Nucleus accumbens (tissue), 56 donors: ENCODE measurements at places on chromosomes 13 and 19.

DNA sequence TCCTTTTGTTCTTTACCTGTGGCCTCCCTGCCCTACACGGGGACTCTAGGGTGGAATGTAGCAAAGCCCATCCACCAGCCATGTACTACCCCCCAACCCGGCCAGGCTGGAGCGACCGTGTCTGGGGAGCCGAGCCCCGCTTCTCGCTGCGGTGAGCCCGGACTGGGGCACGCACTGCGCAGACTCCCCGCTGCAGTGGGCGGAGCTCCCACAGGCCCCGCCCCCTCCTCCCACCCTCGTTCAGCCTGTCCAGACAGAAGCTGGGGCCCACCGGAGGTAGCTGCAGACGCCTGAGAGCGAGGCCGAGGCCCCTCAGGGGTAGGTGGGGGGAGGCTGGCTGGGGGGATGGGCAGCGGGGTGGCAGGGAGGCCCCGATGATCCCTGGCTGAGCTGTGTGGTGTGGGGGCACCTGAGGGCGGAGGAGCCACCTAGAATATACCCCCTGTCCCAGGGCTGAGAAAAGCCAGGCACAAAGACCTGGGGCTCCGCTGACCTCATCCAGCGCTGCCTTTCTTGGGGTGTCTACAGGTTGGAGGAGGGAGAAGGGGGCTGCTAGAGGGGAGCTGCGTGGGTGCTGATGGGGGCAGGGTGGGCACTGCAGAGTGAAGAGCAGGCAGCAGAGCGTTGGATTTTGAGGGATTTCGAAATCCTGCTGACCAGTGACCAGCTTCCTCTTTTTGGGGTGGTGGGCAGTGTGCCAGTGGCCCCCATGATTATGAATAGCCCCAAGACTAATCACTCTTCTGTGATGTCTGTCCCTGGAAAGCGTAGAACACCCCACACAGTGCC, 17.3 kb downstream of the PLD3 start:
- DNase-seq = peak; percentile 57

DNA sequence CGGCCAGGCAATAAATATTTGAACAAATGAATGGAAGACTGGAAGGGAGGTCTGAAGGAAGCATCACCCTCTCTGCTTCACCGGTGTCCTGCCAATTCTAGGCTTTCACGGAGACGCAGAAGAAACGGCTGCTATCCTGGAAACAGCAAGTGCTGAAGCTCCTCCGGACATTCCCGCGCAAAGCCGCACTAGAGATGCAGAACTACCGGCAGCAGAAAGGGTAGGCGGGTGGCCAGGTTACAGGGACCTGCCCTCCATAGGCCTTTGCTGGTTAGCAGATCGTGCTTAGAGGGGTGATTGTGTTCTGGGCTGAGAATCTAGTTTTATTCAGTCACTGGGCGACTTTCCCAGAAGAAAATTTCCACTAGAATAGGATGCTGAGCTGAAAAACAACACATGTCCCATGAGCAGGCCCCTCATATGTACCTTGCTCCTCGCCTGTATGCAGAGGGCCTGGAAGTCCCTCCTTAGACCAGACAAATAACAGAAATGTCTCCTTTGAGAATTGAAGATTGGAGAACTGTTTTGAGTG, 11.0 kb downstream of the PAF1 start:
- no peak for DNase-seq

DNA sequence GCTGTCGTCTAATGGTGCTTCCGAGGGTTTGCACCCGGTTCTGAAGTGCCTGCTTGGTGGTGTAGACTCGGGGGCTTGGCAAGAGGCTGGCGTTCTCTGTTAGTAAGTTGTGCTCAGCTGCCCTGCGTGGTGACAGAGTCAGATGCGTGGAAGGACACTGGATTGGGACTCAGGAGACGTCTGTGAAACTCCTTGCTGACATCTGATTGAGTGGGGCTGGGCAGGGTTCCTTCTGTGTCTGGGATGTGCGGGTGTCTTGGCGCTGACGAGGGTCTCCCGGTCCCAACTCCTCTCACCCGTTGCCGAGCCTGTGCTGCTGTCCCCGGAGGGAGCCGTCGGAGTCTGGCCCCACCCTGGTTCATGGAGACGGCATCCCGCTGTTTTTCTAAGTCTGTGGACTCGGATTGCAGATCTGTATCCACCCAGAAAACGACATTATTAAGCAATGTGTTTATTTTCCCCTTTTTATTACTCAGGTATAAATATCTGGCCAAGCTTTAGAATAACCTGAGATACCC, 16.4 kb upstream of the DCUN1D2 start:
- DNase-seq = no peak

DNA sequence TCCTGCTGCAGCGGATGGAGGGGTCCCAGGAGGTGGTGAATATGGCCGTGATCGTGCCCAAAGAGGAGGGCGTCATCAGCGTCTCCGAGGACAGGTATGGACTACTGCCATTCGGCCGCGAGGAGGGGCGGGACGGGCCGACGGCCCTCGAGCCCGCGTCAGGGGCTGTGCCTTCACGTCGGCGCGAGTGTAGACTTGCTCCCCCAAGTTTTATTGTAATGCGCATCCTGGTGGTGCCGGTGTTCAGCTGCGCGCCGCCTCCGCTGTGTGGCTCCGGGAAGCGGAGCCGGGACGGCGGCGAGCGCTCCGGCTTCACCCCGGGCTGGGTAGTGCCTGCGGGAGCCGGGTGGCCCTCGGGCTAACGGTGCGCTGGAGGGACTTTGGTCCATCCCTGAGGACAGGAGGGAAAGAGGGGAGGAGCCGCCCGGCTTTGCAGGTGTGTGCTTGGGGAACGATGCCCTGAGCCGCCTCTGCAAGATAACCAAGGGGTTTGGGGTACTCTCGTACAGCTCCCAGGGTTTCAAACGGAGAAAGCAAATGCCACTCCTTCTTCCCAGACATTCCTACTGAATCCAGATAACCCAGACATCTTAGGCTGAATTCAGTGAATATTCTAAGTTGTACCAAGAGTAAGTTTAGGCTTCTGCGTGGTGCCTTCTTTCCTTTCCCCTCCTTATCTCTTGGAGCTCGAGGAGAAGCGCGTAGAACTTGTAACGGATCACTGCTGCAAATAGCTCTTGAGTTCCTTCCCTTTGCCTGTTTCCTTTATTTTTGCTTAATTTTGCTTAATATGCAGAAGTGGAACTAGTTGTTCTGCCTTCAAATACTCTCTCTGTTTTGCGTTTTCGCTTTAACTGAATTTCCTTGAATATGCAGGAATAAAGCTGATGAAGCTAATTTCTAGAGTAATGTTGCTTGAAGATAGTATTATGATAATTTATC, 740 bp downstream of the WDFY2 start:
- DNase-seq = no peak

DNA sequence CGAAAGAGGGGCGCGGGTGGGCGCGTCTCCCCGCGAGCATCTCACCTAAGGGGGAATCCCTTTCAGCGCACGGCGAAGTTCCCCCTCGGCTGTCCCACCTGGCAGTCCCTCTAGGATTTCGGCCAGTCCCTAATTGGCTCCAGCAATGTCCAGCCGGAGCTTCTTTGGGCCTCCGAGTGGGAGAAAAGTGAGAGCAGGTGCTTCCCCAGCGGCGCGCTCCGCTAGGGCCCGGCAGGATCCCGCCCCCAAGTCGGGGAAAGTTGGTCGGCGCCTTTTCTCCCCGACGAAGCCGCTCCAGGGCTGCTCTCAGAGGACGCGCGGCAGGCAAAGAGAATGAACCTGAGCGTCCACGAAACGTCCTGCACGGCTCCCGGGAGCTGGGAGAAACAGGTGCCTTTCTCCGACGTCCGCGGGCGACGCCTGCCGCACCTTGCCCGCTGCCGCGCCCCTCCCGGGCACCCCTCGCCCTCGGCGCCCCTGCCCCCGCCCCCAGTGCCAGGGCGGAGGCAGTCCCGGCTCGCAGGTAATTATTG, 366 bp upstream of the KL start:
- no peak for DNase-seq

DNA sequence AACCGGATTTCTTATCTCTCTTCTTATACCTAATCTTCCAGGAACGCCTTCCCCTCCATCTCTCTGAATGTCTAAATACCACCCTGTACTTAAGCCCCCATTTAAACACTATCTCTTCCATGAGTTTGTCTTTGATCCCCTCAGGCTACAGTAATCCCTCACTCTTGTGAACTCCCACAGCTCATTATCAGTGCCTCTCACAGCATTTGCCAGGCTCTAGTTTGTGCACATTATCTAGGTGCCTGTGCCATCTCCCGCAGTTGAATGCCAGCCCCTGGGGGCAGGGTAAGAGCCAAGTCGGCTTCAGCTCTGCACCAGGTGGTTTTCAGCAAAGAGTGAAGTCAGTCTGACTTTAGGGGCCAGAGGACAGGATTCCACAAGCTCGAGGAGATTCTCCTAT, 71.4 kb downstream of the FREM2 start:
- DNase-seq = no peak

- DNase-seq = no peak
Measured at GRCh38 chr13:59363313-59363712, 800.4 kb downstream of the DIAPH3 start.

GRCh38 chr13:29453617-29454011, 141.9 kb downstream of the SLC7A1 start:
- DNase-seq = no peak

- DNase-seq = no peak
Measured at GRCh38 chr13:36454987-36455386, 22.7 kb downstream of the CCNA1 start.

DNA sequence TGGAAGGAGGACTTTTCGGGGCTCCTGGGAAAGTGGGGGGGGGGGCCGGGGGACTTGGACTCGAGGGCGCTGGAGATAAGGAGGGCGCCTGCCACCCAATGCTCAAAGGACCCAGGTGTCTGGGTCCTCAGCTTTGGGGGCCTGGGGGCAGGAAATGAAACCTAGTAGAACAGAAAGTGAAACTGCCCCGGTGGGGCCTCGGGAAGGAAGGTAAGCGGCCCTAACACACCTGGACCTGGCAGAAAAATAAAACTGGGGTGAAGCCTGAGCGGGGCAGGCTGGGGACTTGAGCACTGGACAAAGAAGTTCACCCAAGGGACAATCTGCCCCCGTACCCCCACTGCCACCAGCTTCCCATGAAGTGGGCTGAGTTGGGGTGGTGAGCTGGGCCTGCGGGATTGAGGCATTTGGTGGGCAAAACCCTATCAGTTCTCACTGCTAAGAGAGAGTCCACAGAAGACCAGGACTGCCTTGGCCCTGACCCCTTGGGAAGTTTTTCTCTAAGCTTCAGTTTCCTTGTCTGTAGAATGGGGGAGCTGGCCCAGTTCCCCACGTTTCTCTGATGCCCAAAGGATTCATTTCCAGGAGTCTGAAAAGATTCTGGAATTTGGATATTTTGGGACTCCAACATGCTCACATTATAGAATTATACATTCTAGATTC, 2.3 kb downstream of the PRKD2 start:
- no peak for DNase-seq

- no peak for DNase-seq
Measured at GRCh38 chr13:100158569-100158968, 69.7 kb downstream of the PCCA start.

DNA sequence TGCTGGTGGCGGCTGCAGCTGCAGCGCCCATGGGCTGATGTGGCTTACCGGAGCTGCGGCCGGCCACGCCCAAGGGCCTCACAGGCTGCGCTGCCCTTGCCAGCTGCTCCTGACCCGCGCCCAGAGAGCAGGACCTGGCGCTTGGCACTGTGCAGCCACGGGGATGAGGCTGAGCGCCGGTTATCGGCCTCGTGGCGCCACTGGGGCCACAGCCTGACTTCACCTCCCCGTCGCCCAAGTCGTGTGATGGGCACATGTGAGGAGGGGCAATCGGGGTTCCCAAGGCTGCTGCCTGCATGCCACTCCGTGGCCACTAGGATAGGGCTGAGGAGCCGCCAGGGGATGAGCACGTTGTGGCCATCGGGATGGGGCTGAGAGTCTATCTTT, 77.2 kb upstream of the PABPC3 start:
- DNase-seq = no peak

DNA sequence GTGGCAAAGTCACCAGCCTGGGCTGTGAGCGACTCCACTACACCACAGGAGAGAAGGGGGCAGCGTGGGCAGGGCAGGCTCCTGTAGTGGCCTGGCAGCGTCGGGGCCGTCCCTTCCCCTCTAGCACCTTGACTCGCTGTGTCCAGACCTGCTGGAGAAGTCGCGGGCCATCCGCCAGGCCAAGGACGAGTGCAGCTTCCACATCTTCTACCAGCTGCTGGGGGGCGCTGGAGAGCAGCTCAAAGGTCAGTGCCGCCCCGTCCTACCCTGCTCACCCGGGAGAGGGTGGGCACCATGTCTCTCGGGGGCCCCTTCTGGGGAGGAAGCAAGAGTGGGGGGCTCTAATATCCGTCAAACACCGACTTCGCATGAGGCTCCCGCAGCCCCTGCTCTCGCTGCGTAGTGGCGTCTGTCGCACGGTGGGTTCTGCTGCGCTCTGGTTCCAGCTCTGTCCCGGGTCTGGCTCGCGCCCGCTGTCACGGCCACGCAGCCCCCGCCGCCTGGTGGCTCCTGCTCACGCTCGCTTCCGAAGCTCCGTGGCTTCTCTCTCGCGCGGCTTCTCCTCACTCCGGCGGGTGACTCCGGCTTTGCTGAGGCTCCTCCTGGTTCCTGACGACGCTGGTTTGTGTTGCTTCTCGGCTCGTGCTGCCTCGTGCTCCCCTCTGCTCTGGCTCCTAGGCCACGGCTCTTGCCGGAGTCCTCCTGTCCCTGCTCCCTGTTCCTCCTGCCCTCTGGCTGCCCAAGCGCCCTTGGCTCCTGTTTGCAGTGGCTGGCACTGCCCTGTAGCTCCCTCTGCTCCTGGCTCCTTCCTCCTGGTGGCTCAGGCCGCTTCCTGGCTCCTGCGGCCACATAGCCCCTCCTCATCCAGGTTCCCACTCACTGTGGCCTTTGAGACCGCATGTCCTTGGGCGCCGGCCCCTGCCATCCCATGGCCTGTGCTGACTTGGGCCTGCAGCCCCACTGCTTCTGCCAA, 27.2 kb downstream of the MYH14 start:
- DNase-seq = no peak

DNA sequence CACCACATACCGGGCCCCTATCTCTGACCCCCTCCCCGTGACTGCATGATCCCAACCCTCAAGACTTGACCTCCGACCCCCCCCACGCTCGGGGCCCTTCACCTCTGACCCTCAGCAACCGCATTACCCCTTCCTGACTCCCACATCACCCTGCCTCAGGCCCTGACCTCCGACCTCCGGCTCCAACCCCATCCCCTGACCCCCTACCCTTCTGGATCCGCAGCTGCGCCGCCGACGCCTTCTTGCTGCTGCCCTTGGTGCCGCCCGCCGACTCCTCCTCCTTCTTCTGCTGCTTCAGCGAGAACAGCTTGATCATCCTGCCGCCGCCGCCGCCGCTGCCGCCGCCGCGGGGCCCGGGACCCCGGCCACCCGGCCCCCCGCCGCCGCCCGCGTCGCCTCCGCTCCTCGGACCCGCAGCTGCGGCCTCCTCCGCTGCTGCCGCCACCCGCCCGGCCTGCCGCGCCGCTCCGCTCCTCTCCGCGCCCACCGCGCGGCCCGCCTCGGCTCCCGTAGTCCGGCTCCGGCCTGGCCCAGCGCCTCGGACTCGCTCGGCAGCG, at the start of gene UBE2M:
TSS of gene UBE2M (minus strand) at position 546 of the 557 bp plus-strand sequence. CDS start at position 316, 230 bp downstream.
- no peak for DNase-seq

DNA sequence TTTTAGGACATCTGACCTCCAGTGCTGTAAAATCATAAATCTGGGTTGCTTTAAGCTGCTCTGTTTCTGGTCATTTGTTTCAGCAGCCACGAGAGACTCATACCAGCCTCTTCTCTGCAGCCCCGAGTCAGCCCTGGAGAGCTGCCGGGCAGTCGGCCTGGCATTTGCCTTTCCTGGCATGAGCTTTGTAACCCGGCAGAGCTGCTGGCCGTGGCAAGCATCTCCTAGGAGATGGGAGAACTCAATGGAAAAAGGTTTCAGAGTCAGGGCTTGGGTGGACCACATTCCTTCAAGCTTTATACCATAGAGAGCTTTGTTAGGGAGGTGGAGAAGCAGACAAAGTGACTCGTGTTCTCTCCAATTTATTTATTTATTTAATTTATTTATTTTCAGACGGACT, 21.6 kb upstream of the CCL25 start:
- peak; percentile 4 for DNase-seq

- DNase-seq = no peak
Measured at GRCh38 chr13:20192158-20192835, 441 bp downstream of the GJB2 start.
